WTC11 (cell line): ENCODE measurements at places on chromosomes 7 and 10.

DNA sequence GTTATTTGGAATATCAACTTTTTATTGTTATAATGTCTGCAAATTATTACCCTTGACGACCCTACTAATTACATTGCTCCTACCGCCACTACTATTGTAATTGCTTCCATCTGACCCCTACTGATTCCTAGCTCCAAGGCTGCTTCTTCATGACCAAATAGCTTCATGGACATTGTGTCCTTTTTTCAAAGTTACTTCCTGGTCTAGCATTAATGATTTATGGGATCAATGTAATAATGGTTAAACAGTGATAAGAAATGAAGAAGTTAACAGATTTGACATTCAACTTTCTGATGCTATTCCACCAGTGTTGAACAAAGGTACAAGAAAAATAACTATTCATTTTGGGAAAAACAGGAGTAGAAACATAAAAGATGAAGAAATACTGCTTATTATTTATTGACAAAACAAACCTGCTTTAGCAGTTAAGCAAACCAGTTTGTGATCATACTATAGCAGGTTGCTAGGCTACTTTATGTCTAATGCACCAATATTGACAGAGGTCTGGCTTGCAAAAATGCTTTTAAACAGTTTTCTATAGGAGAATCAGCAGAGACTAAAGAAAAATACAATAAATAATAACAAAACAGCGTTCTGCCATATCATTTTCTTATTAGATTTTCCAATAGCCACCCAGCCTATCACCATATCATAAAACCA is 125.8 kb downstream of the PCLO start:
- no peak for DNase-seq

- no peak for DNase-seq
Measured at GRCh38 chr10:49841615-49842332, 79.7 kb upstream of the OGDHL start.

DNA sequence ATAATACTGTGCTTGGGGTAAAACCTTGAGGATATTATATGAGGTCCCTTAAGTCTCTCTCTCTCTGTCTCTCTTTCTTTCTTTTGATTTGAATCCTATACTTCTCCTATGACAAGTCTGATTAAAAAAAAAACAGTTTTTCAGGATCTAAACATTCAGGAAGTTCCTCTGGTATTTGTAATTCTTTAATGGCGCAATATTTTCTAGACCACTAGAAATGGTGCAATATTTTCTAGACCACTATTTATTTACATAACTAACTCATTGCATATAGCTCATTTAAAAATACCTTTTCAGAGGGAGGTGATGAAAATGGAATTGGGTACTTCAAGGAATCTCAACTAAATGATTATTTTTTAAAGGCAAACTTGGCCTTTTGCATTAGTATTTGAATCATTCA is 1235.3 kb downstream of the GATA3 start:
- DNase-seq: no peak

DNA sequence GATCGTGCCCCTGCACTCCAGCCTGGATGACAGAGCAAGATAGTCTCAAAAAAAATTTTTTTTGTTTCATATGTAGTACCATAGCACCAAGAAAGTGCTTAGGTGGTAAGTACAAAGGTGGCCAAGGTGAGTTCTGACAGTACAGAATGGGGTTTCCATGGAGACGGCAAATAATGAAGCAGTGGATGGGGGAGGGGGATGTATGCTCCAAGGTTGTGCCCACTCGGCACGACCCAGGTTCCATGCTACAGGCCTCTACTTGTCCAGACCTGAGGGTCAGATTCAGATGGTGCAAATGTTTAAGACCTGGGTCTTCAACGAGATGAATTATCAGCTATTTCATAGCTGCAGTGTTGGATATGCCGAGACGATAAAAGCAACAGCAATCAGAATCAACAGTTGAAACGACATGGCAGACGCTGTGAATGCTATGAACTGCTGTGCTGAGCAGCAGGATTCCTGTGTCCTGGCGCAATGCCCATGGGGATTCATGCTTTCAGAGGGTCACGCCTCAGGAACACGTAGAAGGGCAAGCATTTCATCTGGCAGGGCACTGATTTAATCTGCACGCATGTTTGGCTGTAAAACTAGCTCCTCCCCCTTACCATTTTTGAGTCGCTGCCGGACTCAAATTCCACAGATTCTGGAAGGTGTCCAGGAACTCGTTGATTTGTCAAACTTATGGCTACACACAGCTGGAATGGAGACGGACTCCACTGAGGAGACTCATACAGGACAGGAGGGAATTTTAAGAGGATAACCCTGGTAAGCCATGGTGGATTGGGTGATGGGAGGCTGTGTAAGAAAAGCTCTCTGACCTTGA is 256.5 kb downstream of the FRMD4A start:
- no peak for DNase-seq
